Neuronal stem cell (in vitro differentiated cells): ENCODE measurements at places on chromosomes 4 and X.

DNA sequence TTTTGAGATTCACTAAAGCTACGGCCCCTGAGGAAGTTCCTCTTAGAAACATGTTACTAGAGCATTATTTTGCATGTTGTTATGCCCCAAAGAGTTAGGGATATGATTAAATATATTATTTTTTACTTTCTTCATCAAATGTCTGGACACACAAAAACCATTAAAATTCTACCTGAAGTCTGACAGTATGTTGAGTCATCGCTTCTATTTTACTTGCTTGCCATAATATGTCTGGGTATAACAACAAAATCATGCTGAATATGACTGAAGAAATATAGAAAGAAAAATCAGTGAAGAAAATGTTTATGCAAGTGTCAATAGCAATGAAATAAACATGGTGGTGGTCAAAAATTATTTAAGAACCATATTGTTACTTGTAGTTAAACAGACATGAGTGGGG, 1818.5 kb upstream of the ADGRL3 start:
- H3K27me3 ChIP-seq = no peaks in the 10 kb centered on the region
- H3K4me3 ChIP-seq = no peak overlapping the region
- no peak for DNase-seq

DNA sequence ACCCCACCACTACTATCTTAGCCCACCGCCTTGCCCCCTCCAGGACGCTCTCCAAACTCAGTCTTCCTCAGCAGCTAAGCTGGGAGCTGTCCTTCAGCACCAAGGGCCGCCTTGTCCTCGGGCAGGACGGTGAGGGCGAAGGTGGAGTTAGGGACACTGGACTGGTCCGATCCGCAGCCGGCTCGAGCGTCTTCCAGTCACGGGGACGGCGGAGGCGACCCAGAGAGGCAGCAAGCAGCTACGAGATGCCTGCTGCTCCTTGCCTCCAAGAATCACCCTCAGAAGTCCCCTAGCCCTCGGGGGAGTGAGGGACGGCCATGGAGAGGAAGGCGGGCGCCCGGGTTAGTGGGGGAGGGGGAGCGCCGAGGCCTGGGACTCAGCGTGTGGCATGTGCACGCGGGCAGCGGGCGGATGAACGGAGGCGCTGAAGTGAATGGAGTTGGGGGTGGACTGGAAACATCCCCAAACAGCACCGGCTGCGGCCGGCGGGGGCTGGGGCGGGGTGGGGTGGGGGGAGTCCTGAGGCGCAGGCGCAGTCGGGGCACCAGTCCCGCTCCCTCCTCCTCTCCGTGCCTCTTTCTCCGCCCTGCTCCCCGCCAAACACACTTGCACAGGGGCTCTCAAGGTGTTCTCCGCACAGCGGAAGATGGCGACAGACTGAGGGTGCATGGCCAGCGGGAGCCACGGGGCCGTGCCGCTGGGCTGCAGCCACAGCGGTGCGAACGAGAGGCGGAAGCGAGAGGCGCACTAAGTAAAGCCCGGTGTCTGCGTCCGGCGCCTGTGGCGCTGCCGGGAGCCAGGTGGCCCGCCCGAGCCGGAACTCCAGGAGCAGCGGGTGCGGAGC, at the start of gene NALF2:
TSS of gene NALF2 (plus strand) at position 545 of the 844 bp plus-strand sequence. CDS start 957 bp downstream, outside the sequence.
- peak; percentile 75 for DNase-seq
- peak within 1 kb of the TSS; percentile 83 for H3K27ac ChIP-seq
- H3K4me1 ChIP-seq = no peaks in the 10 kb centered on the region
- H3K4me3 ChIP-seq = peak within 1 kb of the TSS; percentile 94

DNA sequence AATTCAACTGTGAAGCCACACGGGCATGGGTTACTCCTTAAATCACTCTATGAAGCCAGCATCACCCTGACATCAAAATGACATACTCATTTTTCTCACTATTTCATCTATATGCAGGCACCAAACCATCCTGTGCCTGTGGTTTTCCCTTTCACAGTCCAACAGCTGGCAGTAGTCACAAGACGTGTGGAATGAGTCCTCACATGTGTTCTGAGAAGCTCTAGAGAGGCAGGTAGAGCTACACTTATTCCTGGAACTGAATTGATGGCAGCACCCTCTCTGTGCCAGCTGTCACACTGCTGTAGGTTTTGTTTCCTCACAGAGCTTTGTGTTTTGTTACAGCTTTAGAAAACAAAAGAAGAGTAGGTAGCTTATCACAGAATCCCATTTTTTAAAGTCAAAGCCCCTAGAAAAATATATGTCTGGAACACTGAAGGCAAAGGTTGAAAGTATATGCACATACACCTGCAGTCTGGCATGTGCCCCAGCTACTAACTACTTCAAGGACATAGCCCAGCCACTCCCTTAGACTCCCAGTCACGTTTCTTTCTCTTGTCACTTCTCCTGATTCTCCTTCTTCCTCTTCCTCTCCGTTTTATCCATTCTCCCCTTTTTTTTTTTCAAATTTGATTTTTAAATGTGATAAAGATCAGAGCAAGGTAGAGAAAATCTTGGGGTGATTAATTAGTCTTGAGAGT, 107.1 kb downstream of the ANXA10 start:
- DNase-seq = no peak
- H3K4me3 ChIP-seq = no peak overlapping the region
- H3K36me3 ChIP-seq = no peaks in the 10 kb centered on the region
- no peak overlapping the region for H3K27ac ChIP-seq

- H3K36me3 ChIP-seq = no peaks in the 10 kb centered on the region
- H3K27me3 ChIP-seq = no peaks in the 10 kb centered on the region
- H3K4me1 ChIP-seq = no peaks in the 10 kb centered on the region
- no peak overlapping the region for H3K4me3 ChIP-seq
- peak; percentile 53 for DNase-seq
- H3K27ac ChIP-seq = no peak overlapping the region
Observed at GRCh38 chr4:37383579-37384229, 139.2 kb downstream of the NWD2 start.

DNA sequence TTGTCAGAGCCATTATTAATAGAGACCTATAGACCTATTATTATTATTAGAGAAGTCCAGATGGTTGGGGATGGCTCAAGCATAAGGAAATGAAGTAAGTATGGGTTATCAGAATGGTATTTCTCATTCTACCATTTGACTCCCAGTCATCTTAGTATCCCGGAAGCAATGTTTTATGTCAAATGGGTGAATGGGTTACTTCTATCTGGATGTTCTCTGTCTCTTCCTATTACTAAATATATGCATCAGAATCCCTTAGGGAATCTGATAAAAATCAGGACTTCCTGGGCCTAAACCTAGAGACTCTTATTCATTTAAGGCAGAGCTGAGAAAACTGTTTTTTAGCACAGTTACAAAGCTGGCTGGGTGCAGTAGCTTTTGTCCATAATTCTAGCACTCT, 149.9 kb downstream of the SLC10A7 start:
- H3K27me3 ChIP-seq = no peaks in the 10 kb centered on the region
- no peak for DNase-seq
- H3K4me3 ChIP-seq = no peak overlapping the region
- peaks cover 22% of the 10 kb centered on the region for H3K4me1 ChIP-seq
- no peak overlapping the region for H3K27ac ChIP-seq

- H3K4me1 ChIP-seq = no peaks in the 10 kb centered on the region
- DNase-seq = no peak
- H3K27me3 ChIP-seq = no peaks in the 10 kb centered on the region
- H3K27ac ChIP-seq = no peak overlapping the region
- no peak overlapping the region for H3K4me3 ChIP-seq
Observed at GRCh38 chr4:154471526-154472331, 19.9 kb downstream of the DCHS2 start.
